Endothelial cell of umbilical vein (primary cell): ENCODE measurements at places on chromosomes 12 and 14.
A peak's percentile ranks its signal among the peaks of the same experiment; 100 is the strongest.

DNA sequence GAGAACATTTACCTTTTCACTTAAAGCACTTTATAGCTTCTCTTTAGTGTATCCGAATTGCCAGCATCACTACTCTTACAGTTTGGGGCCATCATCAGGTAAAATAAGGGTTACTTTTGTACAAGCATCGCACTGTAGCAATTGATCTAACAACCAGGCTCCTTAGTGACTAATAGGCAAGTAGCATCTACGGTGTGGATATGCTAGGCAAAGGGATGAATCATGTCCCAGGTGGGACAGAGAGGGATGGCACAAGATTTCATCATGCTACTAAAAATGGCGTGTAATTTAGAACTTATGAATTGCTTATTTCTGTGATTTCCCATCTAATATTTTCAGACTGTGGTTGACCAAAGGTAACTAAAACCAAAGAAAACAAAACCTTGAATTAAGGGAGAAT lies 582.3 kb downstream of the KCNH5 start:
- no peak for DNase-seq

- peak; percentile 1 for DNase-seq
Measured at GRCh38 chr14:94342334-94342934, 19.3 kb upstream of the SERPINA6 start.

DNA sequence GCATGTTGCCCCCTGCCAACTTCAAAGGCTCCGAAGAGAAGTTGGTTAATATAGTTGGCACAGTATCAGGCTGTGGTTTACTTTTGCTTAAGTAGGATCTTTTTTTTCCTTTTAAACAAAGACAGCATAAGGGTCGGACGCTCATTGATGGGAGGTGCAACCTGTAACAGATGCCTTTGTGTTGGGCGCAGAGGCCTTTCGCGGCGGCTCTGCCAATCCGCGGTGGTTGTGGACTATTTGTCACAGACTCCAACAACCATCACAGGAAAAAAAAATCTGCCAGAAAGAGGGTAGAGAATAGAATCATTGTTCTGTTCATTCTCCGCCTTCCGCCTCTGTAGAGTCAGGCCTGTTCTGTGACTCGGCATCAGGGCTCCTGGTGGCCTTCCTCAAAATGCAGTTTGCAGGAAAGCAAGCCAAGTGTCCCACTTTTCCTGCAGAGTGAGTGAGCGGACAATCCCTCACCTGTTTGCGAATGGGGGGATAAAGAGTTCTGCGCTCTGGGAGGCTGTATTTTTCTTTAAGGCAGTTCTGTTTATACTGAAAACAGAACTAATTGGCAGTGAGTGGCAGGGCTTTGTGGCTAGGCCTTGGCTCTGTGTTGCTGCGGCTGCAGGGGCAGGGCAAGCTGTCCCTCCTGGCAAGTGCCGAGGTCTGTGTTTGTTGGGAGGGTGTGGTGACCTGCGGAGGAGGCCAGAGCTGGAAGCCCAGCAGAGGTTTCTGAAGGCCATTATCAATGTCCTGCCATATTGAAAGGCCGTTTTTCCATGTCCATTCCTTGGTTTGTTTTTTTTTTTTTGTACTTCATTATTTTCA lies 83.0 kb upstream of the PIWIL1 start:
- DNase-seq, result no peak

- no peak for DNase-seq
Measured at GRCh38 chr14:22488522-22489243, 100.3 kb downstream of the DAD1 start.

- DNase-seq, result no peak
Measured at GRCh38 chr12:3117591-3118015, 40.4 kb downstream of the TSPAN9 start.

DNA sequence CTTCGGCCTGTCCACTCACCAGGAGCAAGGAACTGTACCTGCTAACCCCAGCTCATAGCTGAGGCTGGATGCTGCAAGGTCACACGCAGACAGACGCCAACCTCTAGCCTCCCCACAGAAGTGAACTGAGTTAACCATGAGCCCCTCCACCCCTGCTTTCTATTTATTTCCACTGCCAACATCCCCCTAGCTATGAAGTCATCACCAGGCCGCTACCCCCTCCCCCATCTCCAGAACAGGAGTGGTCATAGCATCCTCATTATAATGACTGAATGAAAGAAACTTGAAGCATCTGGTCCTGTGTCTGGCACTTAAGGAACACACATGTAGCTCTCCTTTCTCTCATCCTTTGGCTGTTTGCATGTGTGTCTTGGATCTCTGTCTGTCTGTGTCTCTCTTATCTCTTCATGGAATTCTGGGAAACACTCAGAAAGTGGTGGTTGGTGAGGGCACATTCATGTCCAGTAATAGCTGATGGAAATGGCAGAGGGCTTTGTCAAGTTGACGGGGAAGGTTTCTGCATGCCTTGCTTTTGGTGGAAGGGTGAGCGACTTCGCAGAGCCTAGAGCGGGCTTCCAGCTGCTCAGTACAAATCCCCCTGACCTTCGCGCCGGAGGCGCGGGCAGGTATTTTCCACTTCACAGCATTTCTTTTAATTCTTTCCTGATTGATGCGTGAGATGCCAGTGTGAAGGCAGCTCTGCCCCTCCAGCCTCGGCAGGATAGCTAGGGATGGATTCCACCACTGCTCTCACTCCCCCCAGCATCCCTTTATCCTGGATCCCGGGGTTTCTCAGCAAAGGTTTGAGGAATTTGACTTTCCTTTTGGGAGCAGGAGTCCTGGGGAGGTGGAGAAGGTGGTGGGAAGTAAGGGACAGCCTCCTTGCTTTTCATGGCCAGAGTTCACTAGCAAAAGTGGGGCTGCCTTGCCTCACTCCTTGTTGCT lies 198.2 kb downstream of the CHST11 start:
- DNase-seq, result no peak

DNA sequence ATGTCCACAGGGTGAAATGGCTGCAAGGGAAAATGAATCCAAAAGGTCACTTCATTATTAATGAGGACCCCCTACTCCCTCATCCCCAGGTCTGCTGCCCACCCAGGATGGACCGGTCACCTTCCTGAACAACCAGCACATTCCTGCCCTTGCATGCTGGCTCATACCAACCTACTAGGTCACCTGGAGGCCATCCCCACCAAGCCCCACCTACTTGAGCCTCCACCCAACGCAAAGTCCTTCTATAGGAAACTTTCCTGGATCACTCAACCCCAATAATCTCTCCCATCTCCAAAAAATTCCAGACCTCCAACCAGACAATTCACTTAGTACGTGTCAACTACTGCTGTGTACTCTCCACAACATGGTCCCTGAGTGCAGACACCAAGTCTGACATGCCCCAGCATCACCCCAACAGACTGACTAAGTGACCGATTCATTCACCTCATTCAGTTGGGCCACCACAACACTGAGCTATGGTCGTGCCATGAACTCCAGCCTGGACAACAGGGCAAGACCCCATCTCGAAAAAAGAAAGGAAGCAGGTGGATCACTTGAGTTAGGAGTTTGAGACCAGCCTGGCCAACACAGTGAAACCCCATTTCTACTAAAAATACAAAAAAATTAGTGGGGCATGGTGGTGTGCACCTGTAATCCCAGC lies 18.1 kb downstream of the CLMN start:
- DNase-seq, result no peak

GRCh38 chr14:65482757-65483438 lies 70.4 kb downstream of the FUT8 start:
- no peak for DNase-seq

- no peak for DNase-seq
Measured at GRCh38 chr14:22542360-22542759, 46.7 kb downstream of the DAD1 start.

DNA sequence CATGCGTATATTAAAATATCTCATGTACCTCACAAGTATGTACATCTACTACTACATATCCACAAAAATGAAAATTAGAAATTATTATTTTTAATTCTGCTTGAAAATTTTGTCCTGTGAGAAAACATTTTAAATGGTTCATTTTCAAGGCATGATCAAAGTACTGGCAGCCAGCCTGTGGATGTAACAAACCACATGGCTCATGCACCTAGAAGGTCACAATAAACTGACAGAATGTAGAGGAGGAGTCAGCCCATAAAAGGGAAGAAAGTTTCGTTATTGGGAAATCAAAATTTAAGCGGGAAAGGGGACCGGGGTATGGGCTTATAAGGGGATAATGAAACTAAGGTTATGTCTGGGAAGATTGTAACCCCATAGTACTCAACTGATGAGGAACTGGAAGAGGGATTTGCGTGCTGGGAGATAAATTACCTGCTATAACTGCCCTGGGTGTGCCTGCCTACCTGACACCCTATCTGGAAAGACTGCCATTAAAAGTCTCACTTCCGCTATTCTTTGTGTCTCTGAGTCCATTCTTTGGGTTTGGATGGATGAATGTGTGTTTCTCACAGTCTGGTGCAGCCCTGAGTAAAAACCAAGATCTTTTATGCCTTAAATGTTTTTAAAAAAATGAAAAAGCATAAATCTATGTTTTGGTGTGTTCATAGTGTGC lies 62.2 kb upstream of the PCED1B start:
- no peak for DNase-seq

GRCh38 chr12:68499616-68500015 lies 111.1 kb upstream of the RAP1B start:
- DNase-seq, result no peak

GRCh38 chr14:50800032-50800431 lies 30.9 kb downstream of the NIN start:
- peak; percentile 37 for DNase-seq
